ENCODE measurements at places on chromosomes 6 and 20.
A peak's percentile ranks its signal among the peaks of the same experiment; 100 is the strongest.

- DNase-seq: no peak
Observed at GRCh38 chr6:127118298-127119101, at the start of gene RSPO3. TSS of gene RSPO3 (plus strand) at chr6:127118671. CDS start at chr6:127119193, 522 bp downstream.

DNA sequence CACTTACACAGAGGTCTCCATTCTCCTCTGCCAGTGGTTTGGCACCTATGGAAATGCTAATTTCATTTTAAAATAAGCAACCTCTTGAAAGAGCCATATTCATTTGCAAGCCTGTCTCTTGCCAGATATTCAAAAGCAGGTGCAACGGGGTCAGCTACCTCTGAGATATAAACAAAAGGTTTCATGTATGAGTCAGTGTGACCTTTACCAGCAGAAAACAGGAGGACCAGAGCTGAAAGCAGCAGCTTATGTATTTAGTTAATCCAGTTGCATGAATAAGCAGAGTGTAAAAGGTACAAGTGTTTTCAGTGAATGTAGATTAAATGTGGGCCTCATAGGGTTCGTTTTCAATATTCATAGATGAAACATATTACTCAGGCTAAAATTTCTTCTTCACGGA lies 56.0 kb downstream of the TENT5A start:
- no peak for DNase-seq

- DNase-seq: no peak
Observed at GRCh38 chr6:128738112-128738511, 144.8 kb upstream of the LAMA2 start.

DNA sequence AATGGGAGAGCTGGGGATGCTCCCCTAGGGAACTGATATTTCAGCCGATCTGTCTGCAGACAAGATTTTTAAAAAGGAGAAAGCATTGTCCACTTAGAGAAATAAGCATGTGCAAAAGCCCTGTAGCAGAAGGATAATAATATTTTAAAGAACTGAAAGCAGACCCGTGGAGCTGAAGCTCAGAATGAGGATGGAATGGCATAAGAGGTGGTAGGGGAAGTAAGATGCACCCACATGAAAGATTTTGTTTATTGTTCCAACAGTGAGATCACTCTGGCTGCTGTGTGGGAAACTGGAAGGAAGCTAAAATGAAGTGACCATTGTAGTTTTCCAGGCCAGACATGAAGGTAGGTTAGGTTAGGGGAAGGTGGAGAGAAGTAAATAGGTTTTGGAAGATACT lies 266.4 kb upstream of the PRDM1 start:
- no peak for DNase-seq

DNA sequence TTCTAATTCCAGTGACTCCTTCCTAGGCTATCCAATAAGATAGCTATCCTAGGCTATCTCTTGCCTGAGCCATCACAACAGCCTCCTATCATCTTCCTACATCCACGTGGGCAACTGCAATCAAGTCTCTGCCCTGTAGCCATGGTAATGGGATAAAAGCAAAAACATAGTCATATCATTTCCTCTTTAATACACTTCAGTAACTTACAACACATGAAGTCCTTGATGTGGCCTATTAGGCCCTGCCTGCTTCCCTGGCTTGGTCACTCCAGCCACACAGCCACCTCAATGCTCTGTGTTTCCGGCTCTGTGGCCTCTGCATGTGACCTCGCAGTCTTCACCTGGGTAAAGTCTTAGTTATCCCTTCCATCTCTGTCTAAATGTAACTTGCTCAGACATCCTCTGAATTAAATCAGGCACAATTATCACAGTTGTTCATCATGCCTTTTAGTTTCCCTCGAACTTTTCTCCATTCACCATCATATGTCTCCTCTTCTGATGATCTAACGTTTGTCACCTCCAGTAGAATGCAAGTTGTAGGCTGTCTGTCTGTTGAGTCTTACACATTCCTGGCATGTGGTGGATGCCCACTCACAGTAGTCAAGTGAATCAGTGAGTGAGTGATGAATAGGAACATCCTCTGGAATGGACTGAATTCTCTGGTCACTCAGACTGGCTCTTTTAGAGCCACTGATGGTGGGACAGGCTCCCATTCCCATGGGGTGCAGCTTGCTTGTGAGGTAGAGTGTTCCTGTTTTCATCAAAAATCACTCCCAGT lies 229.4 kb downstream of the TBC1D7 start:
- no peak for DNase-seq

- no peak for DNase-seq
Observed at GRCh38 chr6:90947184-90948064, 360.6 kb upstream of the MAP3K7 start.

DNA sequence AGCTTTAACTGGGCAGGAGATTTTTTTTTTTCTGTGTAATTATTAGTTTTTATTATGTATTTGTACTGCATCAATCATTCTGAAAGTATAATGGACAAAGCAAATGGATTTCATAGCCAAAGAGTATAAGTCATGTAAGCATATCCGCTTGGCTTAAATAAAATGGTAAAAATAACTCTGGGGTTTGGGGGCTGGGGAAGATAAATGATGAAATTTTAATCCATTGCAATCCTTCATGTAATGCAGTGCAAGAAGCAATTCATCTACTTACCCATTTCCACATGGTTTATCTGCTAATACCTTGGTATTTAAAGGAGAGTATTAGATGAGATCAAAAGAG lies 781.4 kb downstream of the QKI start:
- no peak for DNase-seq

- peak; percentile 35 for DNase-seq
Observed at GRCh38 chr6:154249499-154250298, 106.9 kb downstream of the IPCEF1 start.

- DNase-seq: no peak
Observed at GRCh38 chr6:69096681-69097080, 461.6 kb downstream of the ADGRB3 start.

DNA sequence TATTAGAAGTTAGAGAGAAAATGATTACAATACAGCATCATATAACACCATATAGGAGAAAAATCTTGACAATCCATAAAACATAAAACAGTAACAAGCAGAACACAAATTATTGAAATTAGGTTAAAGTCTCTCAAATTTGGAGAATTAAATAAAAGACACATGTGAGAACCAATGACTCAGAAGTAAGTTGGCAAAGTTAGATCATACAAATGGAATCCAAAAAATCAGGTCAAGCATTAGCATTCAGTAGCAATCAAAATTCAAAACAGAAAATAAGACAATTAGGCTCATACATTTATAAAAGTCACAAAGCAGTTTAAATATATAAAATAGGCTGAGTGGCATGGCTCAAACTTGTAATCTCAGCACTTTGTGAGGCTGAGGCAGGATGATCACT lies 775.6 kb downstream of the PHF3 start:
- DNase-seq: no peak

- DNase-seq: no peak
Observed at GRCh38 chr6:157937318-157937717, 44.3 kb upstream of the SYNJ2 start.

- no peak for DNase-seq
Observed at GRCh38 chr20:37480919-37481318, 40.1 kb upstream of the NNAT start.

GRCh38 chr20:21936261-21936660 lies 230.8 kb downstream of the PAX1 start:
- no peak for DNase-seq

All from stimulated activated CD4-positive, alpha-beta T cell treated with anti-CD3 and anti-CD28 coated beads, Interleukin-4, amount 100 ng/mL, for 24 hours (primary cell).